ENCODE measurements at places on chromosomes 13 and 19. TPM values are rescaled to one million over a fixed set of nuclear protein-coding genes. Genes with fewer than 3 reads are reported as not detected.
A peak's percentile ranks its signal among the peaks of the same experiment; 100 is the strongest.

The ZNF418 gene
- polyA plus RNA-seq, result 3.3 TPM

The ZNF506 gene
- polyA plus RNA-seq, result 9.6 TPM

The HPN gene
- not detected for polyA plus RNA-seq

The NCR1 gene
- polyA plus RNA-seq, result not detected

The AP2A1 gene
- 75.9 TPM for polyA plus RNA-seq

GRCh38 chr19:38551450-38551813 lies 66.3 kb downstream of the MAP4K1 start:
- no peak for DNase-seq

GRCh38 chr19:6737873-6738786 lies 750 bp upstream of the GPR108 start:
- DNase-seq, result peak; percentile 76

DNA sequence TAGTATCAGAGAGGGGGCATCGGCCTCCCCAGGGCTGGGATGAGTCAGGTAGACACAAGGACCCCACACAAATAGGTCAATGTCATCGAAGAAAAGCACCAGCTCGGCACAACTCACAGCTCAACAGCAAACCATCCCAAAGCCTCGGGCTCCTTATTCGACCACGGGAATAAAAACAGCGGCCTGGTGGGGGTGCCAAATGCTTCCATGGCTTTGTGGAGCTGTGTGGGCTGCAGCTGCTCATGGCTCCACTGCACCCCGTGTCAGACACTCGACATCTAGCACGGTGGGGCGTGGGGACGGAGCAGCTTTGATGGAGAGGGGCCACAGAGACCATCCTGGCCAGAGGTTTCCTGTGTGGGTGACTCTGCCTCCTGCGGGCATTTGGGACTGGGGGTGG lies 212.5 kb upstream of the SOX1 start:
- no peak for DNase-seq

- no peak for DNase-seq
These were observed 201.5 kb downstream of the TM9SF2 start for GRCh38 chr13:99702687-99703319.

DNA sequence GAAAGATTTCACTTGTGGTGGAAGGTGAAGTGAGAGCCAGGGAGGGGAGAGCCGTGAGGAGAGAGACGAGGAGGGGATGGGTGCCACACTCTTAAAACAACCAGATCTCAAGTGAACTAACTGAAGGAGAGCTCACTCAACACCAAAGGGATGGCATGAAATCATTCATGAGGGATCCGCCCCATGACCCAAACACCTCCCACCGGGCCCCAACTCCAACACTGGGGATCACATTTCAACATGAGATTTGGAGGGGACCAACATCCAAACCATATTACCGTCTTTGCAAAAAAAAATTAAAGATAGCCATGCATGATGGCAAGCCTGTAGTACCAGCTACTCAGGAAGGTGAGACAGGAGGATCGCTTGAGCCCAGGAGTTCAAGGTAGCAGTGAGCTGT lies 34.9 kb upstream of the POP4 start:
- no peak for DNase-seq

GRCh38 chr13:42039457-42039945 lies 8.9 kb upstream of the DGKH start:
- DNase-seq, result no peak

GRCh38 chr13:44617648-44618047 lies 41.5 kb upstream of the TSC22D1 start:
- no peak for DNase-seq

DNA sequence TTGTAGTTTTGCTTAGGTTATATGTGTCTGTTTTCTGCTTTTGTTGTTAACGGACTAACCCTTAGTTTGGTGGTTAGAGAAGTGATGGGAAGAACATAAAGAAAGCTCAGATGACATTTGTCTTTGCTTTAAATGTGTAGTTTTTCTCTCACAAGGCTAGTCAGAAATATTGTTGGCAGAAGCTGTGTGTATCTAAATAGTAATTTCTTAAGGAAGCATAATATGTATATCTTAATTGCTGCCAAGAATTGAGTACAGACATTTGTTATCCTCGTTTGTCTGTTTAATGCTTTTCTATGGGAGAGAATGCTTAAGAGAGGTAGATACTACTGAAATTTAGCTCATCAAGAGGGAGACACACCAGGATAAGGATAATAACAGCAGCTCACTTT lies 2.7 kb downstream of the RGCC start:
- DNase-seq, result no peak

DNA sequence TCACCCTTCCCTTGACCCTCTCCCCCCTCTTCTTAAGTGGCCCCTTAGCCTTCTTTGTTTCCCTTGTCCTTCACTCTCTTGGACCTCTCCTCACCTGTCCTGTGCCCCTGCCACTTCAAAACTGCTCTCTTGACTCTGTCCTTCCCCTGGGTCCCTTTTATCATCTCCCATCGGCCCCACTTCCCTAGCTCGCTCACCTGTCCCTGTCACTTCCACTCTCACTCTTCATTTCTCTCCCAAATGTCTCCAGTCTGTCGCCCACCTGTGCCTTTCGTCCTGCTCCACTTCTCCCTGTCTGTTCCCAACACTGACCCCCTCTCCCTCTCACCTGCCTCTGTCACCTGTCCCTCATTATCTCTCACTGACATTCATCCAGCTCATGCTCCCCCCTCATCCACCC lies 699 bp downstream of the IFNL1 start:
- no peak for DNase-seq

DNA sequence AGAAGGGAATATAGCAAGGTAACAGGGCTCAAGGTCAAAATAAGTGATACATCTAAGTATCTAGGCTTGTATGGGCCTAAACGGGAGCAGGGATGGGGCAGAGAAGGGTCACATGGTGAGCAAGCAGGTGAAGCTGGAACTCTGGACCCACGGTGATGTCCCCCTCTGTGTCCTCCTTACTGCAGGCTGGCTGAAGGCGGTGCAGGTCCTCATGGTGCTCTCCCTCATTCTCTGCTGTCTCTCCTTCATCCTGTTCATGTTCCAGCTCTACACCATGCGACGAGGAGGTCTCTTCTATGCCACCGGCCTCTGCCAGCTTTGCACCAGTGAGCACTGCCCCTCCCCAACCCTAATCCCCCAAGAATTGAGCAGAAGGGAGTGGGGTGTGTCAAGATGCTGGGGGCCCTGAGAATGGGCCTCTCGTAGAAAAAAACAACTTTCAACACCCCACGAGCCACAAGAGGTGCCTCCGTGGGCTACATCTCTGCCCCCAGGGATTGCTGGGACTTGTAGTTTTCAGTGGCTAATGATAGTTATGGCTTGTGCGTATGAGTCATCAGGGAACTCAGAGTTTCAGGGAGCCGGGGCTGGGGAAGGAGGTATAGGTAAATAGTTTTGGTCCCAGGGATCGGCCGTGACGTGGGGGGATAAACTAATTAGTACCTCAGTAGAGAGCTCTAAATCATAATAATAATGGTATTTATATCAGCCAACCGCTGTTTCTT lies 4.0 kb downstream of the EMP3 start:
- DNase-seq, result peak; percentile 65

GRCh38 chr13:96191367-96191766 lies 101.5 kb downstream of the HS6ST3 start:
- no peak for DNase-seq

DNA sequence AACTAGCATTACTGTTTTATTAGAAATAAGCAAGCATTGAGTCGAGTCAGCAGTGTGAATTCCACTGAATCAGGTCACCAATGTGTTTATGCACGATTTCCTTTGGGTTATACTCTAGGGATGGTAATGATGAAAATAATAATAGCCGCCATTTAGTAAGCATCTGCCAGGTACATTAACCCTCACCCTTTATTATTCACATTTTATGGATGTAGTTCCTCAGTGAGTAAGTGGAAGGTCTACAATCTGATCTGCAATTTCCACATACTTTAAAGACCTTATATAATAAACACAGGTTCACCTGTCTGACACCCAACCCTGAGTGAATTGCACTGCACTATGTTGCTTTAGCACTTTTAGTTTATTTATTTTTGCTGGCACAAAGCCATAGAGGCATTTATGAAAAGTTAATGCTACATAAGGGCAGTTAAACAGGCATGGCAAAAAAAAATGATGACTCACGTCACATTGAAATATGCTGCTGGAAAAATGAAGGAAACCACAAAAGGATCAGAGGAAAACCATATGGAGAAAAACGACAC lies 122.4 kb downstream of the TRPC4 start:
- DNase-seq, result peak; percentile 87

- no peak for DNase-seq
These were observed 41.0 kb downstream of the RAP2A start for GRCh38 chr13:97475011-97475410.

- DNase-seq, result peak; percentile 76
These were observed 1793.2 kb upstream of the PCDH20 start for GRCh38 chr13:63208826-63209225.
